ENCODE measurements at places on chromosomes 16 and 17. TPM values are rescaled to one million over a fixed set of nuclear protein-coding genes. Genes with fewer than 3 reads are reported as not detected.

DNA sequence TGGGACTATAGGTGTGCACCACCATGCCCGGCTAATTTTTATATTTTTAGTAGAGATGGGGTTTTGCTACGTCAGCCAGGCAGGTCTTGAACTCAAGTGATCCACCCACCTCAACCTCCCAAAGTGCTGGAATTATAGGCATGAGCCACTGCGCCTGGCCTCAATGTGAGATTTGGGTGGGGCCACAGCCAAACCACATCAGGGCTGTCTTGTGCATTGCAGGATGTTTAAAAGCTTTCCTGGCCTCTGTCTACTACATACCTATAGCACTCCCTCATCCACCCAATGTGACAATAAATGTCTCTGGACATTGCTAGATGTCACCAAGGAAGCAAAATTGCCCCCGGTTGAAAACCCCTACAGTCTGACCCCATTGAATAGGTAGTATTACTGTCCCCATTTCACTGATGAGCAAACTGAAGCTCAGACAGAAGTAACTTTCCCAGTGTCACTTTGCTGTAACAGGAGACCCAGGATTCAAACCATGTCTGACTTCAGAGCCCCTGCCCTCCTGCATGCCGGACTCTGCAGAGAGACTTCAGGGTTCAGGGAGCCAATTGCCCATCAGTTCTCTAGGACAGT lies 3.6 kb upstream of the MAP3K14 start:
- DNase-seq = no peak

DNA sequence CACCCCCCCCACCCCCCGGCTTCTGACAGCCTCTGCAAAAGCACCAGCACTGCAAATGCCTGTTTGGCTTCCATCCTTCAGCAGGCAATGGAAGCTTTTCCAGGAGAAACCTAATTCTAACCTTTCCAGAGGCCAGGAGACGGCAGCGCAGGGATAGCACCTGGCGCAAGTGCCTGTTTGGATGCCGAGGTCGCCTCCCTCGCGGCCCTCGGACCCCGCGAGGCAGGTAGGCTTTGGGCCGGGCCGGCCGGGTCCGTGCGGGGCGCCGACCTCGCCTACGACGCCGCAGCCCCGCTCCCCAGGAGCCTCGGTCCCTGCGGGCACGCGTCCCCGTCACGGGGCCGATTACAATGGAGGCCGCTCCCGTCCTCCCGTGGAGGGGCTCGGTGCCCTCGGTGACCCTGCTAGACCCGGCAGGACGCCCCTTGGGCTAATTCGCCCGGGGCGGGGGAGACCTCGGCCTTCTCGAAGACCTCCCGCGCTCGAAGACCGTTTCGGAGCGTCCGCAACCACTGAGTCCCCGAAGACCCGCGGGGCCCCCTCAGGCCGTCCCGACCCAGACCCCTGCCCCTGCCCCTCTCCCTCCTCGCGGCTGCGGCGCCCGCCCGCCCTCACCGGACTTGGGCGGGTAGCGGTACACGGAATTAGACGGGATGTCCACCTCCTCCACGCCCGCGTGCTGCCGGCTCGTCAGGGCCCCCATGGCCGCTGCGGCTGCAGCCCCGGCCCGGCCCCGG lies 587 bp downstream of the RNF157 start:
- DNase-seq = no peak

DNA sequence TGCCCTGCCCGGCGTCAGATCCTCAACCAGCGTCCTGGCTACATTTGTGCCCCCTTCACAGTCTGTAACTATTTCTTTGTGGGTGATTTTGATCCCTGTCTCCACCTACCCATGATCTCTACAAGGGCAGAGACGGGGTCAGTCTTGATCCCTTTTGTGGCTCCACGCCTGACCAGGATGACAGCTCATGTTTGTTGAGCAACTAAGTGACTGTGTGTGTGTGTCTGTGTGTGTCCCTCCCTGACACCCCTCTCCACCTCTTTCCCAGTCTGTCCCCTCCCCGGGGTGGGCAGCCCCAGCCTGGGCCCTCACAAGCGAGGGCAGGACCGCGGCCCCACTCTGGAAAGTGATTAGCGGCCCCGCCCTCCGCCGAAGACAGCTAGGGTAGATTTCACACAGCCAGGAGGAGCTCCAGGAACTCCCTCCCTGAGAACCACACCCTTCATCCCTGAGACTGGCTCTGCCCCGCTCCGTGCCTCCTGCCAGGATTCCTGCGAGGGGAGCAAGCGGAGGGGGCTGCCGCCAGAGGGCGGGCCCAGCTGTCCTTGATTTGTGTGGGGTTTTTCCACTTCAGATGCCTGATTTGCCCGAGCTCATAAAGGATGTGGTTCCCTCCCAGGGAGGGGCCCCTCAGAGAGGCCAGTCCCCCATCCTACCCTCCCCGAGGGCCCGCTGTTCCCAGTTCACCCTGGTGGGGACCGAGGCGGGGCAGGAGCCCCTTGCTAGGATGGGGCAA lies 5.3 kb upstream of the HS3ST6 start:
- DNase-seq = peak; percentile 50

- no peak for DNase-seq
Observed at GRCh38 chr17:78114831-78115723, 13.5 kb downstream of the TMC6 start.

DNA sequence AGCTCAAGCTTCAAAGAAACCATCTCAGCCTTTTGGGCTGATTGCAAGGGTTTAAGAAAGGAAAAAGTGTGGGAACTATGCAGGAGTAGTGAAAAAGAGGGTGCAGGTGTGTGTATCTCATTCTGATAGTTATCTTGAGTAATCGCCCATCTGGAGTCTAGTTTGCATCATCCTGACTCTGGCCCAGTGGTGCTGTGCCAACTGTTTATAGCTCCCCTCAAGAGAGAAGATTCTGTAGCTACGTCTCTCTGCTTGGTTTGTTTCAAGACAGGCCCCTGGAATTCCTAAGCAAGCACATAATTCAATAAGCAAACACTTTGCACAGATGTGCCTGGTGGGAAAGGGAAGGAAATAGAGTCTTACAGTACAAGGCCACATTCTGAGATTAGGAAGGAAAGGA lies 144.4 kb downstream of the HAPSTR1 start:
- no peak for DNase-seq

DNA sequence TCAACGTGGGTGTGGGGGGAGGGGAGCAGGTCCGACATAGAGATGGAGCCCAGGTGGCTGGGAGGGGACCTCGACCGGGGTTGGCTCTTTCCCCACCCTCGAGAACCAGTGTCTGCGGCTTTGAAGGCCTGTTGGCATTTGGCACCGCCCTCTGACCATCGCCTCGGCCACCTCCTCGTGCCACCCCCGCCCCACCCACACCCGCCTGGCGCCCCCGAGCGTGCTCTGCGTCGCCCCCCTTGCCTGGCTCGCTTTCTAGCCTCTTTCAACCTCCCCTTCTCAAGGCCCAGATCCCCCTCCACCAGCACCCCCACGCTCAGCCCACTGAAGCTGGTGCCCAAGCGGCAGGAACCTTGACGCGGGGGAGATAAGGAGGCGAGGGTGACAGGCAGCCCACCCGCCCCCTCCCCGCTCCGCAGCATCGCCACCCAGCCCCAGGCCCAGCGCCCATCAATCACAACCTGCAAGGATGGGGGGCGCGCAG lies 619 bp downstream of the CACNB1 start:
- DNase-seq = no peak

GRCh38 chr17:74199306-74200092 lies 4.0 kb upstream of the RPL38 start:
- peak; percentile 52 for DNase-seq

DNA sequence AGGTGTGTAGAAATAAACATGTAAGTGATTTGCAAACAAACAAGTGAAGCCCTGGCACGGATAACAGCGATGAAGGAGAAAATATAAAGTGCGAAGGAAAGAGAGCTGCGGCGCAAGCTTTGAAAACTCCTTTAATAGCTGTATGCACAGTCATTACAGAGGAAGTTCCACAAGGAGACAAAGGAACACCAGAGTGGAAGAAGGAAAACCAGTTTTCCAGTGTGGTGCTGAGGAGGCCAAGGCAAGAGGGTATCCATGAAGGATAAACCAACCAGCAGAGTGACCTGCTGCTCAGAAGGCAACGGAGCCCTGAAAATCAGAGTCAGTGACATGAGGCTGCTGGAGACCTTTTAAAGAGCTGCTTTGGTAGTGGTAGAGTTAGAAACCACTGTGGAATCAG lies 24.4 kb downstream of the METTL16 start:
- DNase-seq = no peak

- DNase-seq = no peak
Observed at GRCh38 chr17:56638591-56639051, 45.1 kb downstream of the NOG start.

GRCh38 chr17:80894439-80894721 lies 97.3 kb upstream of the CHMP6 start:
- no peak for DNase-seq

DNA sequence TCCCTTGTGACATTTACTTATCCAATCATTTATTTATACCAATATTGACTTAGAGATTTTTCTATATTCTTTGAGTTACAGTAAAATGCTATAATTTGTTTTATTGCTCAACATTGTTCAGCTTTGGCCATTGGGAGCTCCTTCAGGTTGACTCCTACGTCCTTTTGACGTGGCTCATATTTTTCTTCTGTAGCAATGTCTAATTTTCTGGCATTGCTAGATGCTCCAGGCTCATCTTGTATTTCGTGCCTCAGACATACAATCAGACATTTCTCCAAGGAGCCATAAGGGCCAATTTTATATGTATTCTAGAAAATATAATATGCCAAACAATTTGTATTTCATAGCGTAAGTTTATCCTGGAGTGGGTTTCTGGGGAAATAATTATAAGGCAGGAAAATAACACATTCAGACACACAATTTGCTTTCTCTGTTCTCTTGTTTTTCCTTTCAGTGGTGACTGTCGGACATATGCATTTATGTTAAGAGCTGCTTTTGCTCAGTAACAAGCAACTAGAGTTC lies 355.1 kb upstream of the MON1B start:
- no peak for DNase-seq

Gene CES3
- 17.4 TPM for polyA plus RNA-seq

Gene KRT222
- polyA plus RNA-seq = not detected

Gene SHISA9
- polyA plus RNA-seq = 0.01 TPM

Gene USP43
- polyA plus RNA-seq = 1.7 TPM

Gene SEBOX
- not detected for polyA plus RNA-seq

Gene SLC4A1
- not detected for polyA plus RNA-seq

Gene ITGB3
- 0.10 TPM for polyA plus RNA-seq

Gene KRTAP4-1
- not detected for polyA plus RNA-seq

Gene KRTAP1-3
- polyA plus RNA-seq = not detected

Gene JMJD6
- polyA plus RNA-seq = 36.0 TPM

Measured in HepG2 (cell line).